ENCODE measurements at places on chromosomes 5 and 9. TPM values are rescaled to one million over a fixed set of nuclear protein-coding genes. Genes with fewer than 3 reads are reported as not detected.

GABRB2 gene
- total RNA-seq = 2.5 TPM

- no peak for DNase-seq
Observed at GRCh38 chr5:82719368-82719767, 357.8 kb downstream of the TMEM167A start.

- DNase-seq = no peak
Observed at GRCh38 chr9:73154722-73155121, 3.1 kb downstream of the ANXA1 start.

ORM2 gene
- total RNA-seq = not detected

- no peak for DNase-seq
Observed at GRCh38 chr5:92041206-92041605, 658.1 kb upstream of the ARRDC3 start.

PHYHD1 gene
- total RNA-seq = 67.0 TPM

DNA sequence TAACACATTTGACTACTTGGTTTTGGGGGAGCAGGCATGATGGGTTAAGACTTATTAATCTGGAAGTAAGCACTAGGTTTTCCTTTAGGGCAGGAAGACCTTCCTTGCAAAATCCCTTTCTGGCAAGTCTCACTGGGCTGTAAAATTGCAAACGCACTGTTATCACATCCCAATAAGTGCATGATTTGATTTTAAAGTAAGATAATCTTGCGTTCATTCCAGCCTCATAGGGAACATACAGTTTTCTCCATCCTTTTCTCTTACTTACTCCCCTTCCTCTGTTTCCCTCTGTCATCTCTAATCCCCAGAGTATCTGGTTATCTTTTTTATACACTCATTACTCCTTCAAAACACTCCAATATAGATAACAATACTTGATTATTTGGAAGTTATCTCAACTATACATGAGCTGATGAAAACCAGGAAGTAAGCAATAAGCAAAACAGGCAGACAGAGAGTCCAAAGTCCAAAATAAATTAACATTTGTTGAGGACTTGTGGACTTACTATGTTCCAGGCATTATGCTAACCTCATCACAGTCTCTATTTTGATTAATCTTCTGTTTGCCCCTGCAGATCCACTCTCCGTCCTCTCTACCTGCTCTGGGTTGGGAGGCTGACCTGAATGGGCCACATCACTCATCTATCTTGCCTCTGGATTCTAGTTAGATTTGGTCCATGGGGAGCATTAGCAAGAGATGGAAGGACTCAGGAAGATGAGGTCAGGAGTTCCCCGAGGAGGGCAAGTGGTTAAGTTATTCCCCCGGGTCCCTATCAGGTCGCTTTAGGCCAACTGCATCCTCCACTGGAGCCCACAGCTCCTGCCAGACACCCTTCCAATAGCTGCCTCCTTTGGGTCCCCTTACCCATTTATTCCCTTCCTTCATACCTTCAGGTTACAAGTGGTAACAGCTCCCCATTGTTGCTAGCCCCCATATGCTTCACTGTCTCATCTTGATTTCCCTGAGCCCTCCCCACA is 60.2 kb downstream of the SLC22A5 start:
- no peak for DNase-seq

DNA sequence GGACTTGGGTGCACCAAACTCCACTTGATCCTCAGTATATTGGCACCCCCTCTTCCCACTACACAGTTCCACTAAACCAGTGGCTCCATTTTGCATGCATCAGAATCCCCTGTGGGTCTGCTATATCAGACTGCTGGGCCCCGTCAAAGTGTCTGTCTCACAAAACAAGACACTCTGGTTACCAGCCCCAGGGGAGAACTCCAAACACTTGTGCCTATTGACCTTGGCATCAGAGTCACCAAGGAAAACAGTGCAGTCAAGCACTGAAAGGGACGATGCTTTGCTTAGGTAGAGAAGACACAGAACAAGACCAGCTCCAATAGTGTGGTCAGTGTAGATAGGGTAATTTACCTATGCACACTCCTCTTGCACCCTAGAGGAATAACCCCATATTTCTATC is 205.8 kb upstream of the RAI14 start:
- DNase-seq = peak; percentile 61

All from breast epithelium (tissue), 4 donors.